ENCODE measurements at places on chromosomes 5 and 9.

DNA sequence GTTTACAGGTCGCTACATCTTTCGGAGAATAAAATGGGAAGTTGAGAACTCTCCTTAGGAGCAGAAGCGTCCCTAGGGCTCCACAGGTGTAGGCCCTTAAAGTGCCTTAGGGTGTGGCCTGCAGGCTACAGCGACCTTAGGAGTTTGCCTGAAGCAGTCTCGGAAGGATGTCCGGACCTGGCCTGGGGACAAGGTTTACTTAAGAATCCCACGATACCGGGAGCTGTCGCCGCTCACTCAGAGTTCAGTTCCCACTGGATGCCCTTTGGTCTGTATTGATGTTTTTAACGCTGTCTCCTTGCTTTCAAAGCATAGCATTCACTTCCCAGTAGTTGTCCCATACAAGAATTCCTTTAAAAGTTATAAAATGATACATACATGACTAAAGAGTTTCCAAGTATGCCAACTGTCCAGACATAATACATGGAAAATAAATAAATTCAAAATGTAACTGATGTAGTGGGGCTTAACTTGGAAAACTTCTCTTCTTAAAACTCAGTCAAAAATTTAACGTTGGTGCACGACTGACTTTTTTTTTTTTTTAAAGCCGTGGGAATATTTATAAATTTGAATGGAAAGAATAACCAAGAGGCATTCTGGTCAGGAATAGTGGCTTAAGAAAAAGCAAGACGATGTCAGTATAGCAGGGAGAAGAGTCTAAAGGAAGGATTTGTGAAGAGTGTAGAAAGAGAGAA, 848 bp downstream of the RAD50 start:
- DNase-seq = peak; percentile 44

GRCh38 chr5:4156889-4157288, 561.3 kb downstream of the IRX1 start:
- DNase-seq = no peak

GRCh38 chr9:70835323-70835722, 286.1 kb downstream of the TRPM3 start:
- no peak for DNase-seq

DNA sequence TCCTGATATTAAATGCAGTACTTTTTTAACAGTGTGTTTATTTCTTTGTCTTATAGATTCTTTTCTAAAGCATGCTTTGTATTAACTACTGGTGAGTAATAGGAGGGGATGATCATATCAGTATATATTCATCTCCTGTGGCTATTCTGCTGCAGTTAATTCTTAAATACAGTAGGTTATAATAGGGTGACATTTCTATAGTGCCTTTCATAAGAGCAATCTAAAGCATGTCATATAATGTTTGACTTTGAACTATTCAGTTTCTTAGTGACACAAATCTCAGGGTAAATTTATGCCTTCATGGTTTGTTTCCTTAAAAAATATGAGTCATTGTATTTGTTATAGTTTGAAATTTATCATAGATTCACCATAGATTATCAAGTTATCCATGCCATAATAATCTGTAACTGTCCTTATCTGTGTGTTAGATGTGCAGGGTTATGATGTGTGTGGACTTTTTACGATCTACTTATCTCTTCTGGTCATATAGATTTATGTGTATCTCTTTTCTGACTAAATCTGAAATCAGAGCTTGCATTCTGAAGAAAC, 1019.5 kb downstream of the NR2F1-AS1 start:
- DNase-seq = no peak

DNA sequence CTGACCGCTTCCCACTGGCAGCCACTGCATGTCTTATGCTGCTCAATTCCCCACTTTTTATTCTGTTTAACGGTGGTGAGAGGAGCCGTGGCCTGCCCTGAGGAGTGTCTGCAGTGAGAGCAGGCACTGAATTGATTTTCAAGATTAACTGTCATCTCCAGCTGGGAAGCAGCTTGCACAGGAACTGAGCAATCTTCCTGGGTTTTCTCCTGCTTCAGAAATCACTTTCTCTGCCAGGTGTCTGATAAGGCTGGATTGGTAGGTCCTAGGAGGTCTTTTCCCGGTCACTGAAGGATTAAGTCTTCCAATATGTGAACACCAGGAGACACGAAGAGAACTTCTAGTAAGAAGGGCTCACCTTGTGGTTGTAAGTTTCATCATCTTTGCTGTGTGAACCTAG, 181.1 kb upstream of the RAD23B start:
- DNase-seq = no peak

GRCh38 chr9:114149181-114149580, 6.2 kb upstream of the COL27A1 start:
- DNase-seq = no peak

- DNase-seq = no peak
These were observed 89.7 kb upstream of the PCSK1 start for GRCh38 chr5:96522635-96523355.

GRCh38 chr5:12354686-12355085, 450.4 kb upstream of the CTNND2 start:
- no peak for DNase-seq

- no peak for DNase-seq
These were observed 36.3 kb downstream of the FAM163B start for GRCh38 chr9:133572821-133573361.

DNA sequence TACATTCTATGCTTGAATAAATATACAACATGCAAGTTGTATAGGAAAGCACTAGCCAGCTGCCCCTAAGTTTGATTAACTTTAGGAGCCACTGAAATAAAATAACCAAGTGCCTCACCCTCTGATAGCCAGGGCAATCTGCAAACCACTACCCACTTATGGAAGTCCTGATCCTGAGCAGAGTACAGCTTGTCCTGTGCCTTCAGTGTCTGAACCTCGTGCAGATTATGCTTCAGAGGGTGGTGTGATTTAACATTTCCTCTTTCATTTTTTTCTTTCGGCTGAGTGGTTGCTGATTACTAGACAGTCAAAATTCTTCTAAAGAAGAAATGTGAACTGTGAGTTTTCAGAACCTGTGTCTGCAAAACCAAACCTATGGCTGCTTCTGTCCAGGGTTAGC, 327.7 kb downstream of the PIK3R1 start:
- DNase-seq = no peak

DNA sequence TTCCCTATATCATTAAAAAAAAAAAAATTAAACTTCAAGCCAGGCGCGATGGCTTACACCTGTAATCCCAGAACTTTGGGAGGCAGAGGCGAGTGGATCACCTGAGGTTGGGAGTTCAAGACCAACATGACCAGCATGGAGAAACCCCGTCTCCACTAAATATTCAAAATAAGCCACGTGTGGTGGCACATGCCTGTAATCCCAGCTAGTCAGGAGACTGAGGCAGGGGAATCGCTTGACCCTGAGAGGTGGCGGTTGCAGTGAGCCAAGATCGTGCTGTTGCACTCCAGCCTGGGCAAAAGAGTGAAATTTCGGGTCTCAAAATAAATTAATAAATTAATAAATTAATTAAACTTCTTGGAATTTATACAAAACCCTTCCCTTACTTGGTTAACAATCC, 358.6 kb upstream of the CDH9 start:
- no peak for DNase-seq

- DNase-seq = peak; percentile 68
These were observed 19.9 kb upstream of the TMEM250 start for GRCh38 chr9:136138566-136138965.

- DNase-seq = no peak
These were observed 104.3 kb upstream of the CLINT1 start for GRCh38 chr5:157963244-157963643.

DNA sequence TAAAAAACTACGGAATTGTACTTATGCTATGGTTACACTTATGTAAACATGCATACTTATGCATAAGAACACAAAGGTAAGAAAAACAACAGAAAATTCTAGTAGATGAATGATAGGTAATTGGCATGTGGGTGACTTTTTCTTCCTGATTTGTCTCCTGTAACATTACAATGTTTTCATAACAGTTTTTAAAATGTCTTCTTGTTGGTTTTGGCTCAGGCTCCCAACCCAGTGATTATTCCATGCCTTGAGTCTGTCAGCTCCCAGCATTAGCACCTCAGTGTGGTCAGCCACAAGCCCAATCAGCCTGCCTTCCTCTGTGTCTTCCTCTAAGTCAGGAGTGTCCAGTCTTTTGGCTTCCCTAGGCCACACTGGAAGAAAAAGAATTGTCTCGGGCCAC, 7.9 kb upstream of the FOXE1 start:
- DNase-seq = no peak

Measured in activated naive CD4-positive, alpha-beta T cell treated with anti-CD3 and anti-CD28 coated beads, Interleukin-2, amount 10 ng/mL, durations not matched to agents 7 days and 5 days (primary cell).